ENCODE measurements at places on chromosomes 5 and 9.

- no peak for DNase-seq
Measured at GRCh38 chr5:6446626-6447309, 1.9 kb upstream of the UBE2QL1 start.

GRCh38 chr9:32704343-32704742 is 68.9 kb upstream of the TAF1L start:
- DNase-seq, result no peak

- DNase-seq, result no peak
Measured at GRCh38 chr5:112951124-112951702, 25.4 kb upstream of the DCP2 start.

- peak; percentile 74 for DNase-seq
Measured at GRCh38 chr5:132526290-132526973, 16.9 kb downstream of the IL5 start.

DNA sequence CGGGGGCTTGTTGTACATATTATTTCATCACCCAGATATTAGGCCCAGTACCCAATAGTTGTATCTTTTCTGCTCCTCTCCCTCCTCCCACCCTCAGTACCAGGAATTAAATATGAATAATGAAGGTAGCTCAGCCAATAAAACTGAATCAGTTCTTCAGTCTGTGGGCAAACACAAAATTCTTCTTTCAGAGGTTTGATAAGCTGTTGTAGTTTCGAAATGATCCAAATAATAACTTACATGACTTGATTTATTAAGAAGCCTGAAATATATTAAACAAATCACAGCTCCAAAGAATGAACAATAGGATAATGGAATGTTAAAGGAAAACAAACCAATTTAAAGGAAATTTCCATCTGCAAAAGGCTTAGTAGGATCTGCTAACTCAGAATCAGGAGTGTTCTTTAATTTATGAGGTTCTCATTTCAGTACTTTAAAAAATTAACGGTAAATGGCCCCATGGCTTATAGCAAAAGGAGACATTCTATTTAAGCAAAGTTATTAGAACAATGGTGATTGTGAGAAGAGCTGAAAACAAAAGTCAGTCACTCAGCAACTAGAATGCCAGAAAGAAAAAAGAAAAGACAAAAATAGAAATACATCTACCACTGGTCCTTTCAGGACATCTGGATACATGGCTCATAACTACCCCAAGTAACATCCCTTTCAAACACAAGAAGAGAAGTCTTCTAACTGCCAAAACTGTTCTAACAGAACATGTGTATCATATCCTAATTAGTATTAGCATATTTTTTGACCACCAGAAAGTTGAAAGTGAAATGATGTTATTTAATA is 62.4 kb downstream of the NR3C1 start:
- no peak for DNase-seq

DNA sequence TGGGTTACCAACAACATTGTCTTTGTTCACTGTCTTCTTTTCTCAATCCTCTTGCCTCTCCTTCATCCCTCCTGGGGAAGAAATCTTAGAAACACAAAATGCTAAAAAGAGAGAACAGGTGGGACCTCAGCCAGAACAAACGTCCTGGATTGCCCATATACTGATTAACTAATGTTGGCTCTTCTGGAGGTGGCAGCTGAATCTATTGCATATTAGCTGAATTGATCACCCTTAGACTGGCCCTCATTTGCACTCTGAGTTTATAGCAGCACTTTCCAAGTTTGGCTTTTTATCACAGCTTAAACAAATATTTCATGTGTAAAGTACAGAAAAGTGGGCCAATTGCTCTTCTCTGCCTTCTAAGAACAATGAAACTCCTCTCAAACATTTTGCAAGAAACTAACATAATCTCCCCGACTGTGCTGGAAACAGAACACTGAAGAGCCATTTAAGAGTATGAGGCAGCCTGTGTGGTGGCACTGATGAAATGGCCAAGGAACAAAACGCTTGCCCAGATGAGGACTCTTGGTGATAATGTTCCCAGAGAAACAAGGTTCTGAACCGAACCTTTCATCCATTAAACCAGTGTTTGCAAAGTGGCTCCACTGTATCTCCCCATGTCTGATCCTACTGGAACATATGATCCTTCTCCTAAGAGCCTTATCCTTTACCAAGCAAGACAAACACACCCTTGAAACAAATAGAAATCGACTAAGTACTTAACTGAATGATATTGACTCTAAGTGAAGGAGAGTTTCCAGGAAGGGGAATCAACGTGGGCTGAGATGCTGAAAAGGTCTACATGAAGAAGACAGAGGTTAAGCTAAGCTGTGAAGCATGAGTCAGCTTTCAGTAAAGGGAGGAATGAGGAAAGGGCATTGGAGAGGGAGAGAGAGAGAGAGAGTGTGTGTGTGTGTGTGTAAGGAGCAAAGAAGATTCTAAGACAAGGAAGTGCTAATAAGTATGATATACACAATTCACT is 83.2 kb upstream of the LIFR start:
- DNase-seq, result no peak

GRCh38 chr5:130321931-130322330 is 417.7 kb downstream of the CHSY3 start:
- no peak for DNase-seq

GRCh38 chr9:93958819-93959682 is 3.9 kb upstream of the BARX1 start:
- no peak for DNase-seq

GRCh38 chr9:20557285-20557684 is 65.0 kb downstream of the MLLT3 start:
- no peak for DNase-seq

DNA sequence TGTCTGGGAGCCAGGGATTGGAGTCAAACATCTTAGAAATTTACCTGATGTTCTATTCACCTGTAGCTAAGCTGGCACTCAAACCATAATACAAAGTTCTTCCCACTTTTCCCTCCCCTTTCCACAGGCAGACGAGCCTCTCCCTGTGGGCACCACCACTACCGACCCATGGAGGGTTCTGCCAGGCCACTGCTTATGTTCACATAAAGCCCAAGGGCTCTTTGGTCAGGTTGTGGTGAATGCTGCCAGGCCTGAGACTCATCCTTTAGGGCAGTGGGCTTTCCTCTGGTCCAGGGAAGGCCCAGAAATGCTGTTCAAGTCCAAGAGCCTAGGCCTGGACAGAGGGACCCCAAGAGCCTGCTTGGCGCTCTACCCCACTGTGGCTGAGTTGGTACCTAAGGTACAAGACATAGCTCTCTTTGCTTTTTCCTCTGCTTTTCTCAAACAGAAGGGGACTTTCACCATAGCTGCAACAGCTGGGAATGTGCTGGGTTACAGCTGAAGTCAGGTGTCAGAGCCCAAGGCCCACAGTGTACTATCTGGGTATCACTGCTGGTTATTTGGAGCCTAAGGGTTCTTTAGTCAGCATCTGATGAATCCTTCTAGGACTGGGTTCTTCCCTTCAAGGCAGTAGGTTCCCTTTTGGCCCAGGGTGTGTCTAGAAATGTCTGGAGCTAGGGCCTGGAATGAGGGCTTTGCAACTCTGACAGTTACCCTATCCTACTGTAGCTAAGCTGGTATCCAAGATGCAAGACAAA is 620.1 kb downstream of the TLE1 start:
- DNase-seq, result no peak

DNA sequence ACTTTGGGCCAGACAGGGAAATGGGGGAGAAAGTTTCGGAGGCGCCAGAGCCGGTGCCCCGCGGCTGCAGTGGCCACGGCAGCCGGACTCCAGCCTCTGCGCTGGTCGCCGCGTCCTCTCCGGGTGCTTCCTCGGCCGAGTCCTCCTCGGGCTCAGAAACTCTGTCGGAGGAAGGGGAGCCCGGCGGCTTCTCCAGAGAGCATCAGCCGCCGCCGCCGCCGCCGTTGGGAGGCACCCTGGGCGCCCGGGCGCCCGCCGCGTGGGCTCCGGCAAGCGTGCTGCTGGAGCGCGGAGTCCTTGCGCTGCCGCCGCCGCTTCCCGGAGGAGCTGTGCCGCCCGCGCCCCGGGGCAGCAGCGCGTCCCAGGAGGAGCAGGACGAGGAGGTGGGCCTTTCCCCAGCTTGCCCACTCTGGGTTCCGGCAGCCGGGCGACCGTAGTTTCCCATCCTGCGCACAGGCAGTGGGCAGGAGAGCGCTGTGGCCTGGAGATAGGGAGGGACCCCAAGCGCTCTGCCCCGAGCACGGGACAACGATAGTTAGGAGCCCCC is 516 bp downstream of the MAST4 start:
- DNase-seq, result peak; percentile 35

- no peak for DNase-seq
Measured at GRCh38 chr5:56954262-56954661, 2.3 kb upstream of the MIER3 start.

DNA sequence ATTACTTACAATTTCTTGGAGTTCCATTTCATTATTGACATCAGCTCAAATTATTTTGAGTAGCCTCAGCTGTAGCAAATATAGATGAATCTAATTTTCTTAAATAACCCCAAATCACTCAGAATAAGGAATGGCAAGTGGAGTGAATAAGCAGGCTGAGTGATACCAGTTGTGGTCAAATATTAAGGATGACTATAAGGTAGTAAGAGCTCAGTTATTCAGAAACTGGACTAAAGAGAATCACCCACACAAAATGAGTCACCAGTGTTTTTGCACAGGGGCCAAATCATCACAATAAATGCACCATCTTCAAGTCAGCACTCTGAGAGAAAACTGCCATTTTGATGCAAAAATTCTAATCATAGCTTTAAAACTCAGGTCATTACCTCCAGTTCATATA is 128.9 kb upstream of the TARS1 start:
- peak; percentile 38 for DNase-seq

Data from suppressor macrophage treated with lipopolysaccharide for 4 hours (primary cell).